Activated CD8-positive, alpha-beta memory T cell treated with anti-CD3 and anti-CD28 coated beads, Interleukin-2, amount 10 ng/mL, durations not matched to agents 7 days and 5 days (primary cell): ENCODE measurements at places on chromosomes 3 and 15. TPM values are rescaled to one million over a fixed set of nuclear protein-coding genes. Genes with fewer than 3 reads are reported as not detected.

The SLC28A2 gene
- total RNA-seq: not detected

The RHCG gene
- total RNA-seq: not detected

The CACNA2D2 gene
- 1.1 TPM for total RNA-seq

The AGTR1 gene
- not detected for total RNA-seq

The ERICH6 gene
- total RNA-seq: not detected

The ISY1 gene
- total RNA-seq: 44.4 TPM

The MEIS2 gene
- 0.07 TPM for total RNA-seq

The CELSR3 gene
- 24.0 TPM for total RNA-seq

The XCR1 gene
- total RNA-seq: not detected

The PDCD7 gene
- total RNA-seq: 40.2 TPM

The PRICKLE2 gene
- total RNA-seq: not detected

The SUCNR1 gene
- total RNA-seq: not detected
